Thyroid gland (tissue), 4 donors: ENCODE measurements at places on chromosomes 1 and 21. TPM values are rescaled to one million over a fixed set of nuclear protein-coding genes. Genes with fewer than 3 reads are reported as not detected.

GRCh38 chr1:25022361-25023189 is 92.5 kb upstream of the RUNX3 start:
- peak; percentile 33 for DNase-seq

The ABCG1 gene
- 17.8 TPM for total RNA-seq

DNA sequence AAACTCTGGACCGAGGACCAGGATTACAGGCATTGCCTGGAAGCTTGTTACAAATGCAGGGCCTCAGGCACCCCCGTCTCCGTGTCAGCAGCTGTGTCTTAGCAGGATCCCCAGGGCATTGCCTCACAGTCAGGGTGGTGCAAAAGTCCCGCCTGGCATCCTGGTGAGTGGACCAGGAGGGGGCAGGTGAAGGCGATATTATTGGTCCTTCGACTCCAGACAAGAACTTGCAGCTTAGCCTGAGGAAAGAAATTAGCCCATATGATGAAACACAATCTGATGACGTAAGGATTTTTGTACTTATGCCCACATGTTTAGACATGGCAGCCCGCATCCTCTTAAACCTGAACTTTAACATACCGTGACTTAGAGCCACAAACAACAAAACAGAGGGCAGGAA is 40.8 kb downstream of the RSPH1 start:
- DNase-seq = no peak

DNA sequence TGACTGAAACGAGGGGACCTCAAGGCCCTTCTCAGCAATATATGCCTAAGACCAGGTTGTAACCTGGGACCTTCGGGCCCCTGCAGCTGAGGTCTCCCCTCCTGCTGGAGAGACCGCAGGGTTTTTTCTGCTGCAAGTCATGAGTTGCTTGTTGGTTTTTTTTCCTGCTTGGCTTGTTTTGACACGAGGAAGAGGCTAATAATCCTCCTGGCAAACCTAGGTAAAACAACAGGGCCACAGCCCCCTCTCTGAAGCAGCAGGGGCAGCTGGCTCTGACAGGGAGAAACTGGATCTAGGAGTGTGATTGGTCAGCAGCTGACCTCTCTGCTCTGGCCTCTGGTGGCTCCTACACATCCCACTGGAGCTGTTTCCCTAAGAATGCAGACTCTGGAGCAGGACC is 69.0 kb downstream of the CD34 start:
- no peak for DNase-seq

- DNase-seq = no peak
Measured at GRCh38 chr21:30979054-30979453, 59.2 kb downstream of the KRTAP19-8 start.
